ENCODE measurements at places on chromosomes 5 and 9.

GRCh38 chr5:83440826-83441225 is 30.7 kb upstream of the VCAN start:
- no peak for DNase-seq

DNA sequence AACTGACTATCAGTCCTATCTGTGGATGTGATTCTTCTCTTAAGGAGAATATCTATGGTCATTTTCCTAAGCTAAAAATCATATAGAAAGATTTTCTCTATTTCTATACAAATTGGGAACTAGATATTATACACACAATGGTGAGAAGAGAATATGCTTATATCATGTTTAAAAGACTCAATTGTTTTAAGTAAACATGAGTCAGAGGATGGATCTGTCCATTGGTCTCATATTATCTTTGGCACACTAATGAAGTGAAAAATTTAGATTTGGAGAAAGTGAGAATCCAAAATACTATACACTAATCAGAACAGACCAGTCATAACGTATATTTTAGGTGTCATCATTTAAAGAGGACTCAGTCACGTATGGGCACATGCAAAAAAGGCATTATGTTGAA is 16.5 kb upstream of the SPINK14 start:
- DNase-seq = no peak

- DNase-seq = no peak
Measured at GRCh38 chr9:127390563-127390962, 6.4 kb upstream of the SLC2A8 start.

GRCh38 chr5:167511276-167511675 is 780.2 kb upstream of the WWC1 start:
- no peak for DNase-seq

- DNase-seq = no peak
Measured at GRCh38 chr5:132497488-132497997, 7.0 kb upstream of the IRF1 start.

DNA sequence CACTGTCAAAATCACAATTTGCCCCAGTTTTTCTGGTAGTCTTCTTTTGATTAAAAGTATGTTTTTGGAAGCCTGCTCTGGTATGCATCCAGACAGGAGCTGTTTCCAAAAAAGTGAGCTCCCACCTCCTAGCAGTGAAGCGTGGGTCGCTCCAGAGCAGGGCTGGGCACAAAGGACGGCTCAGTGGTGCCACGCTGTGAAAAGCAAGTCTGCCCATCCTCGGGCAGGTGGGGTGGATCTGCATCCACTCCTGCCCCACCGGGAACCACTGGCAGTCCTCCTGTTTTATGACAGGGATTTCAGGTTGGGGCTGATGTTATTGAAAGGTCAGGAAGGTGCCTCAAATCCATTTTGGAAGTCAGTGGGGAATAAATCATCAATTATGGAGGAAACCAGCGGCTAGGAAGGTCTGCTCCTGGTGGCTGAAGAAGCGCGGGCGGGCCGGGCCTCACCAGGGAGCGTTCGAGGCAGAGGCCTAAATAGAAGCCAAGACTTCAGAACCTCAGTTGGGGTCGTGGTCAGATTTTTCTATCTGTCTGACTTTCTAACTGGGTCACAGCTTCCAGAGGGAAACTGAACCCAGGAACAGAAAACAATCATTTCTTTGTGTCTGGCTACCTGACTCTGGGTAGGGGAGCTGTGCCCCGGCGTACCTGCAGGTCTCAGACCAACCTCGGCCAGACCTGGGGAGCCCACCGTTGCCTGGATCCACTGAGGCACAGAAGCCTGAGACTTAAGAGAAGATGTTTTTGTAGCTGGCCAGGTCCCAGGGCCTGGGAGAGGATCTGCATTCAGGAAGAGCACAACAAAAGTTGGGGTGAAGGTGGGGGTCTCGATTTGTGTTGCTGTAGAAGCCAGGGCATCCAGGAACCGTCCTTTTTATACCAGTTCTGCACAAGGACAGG is 168.1 kb downstream of the PAX5 start:
- no peak for DNase-seq

GRCh38 chr5:158559066-158559465 is 540.6 kb downstream of the EBF1 start:
- DNase-seq = no peak

GRCh38 chr5:61981886-61982285 is 324.1 kb upstream of the KIF2A start:
- no peak for DNase-seq

DNA sequence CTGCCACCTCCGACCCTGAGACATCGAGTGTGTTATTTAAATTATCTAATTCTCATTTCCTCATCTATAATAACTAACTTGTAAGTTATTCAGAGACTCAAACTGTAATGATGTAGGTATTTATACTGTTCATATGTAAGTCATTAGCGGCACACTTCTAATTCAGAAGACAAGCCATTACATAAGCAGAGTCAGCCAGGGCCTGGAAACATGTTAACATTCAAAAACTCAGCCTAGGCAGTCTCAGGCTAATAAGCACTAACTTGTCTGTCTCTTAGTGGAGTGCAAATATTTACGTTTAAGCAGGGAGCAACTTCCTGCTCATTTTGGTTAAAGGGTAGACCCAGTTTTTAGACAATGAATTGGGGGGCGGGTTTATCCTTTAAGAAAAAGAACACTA is 598.4 kb downstream of the ACTL7B start:
- DNase-seq = no peak

DNA sequence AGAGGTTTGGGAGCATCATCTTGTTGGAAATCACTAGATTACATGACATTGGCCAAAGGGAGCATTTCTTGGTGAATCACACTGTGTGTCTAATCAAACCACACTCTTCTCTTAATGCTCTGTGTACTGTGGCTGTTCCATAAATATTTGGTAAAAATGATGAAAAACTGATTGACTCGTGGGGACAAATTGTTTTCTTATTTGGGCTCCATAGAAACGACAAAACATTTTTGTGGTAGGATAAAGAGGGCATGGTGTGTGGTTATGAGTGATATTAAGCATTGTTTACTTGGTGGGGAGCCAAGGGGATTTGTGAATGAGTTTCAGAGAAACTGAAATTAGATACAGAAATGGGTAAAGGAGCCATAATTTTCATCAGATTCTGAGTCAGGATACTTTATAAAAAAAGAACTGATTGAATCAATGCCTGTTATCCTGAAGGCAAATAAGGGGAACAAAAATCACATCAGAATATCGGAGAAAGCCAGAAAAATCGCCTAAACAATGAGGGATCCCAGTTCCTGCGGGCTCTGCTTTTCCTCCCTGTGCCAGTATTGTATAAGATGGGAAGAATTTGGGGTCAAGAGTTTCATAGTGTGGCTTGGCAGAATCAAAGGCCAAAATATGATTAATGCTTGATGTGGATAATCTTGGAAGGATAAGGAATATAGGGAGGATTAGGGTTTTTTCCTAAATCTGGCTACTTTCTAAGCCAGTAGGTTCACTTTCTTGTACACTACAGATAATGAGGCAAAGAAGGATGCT is 33.3 kb downstream of the FBXL7 start:
- DNase-seq = no peak

All from BE2C (cell line).